ENCODE measurements at places on chromosomes 6 and 20.

DNA sequence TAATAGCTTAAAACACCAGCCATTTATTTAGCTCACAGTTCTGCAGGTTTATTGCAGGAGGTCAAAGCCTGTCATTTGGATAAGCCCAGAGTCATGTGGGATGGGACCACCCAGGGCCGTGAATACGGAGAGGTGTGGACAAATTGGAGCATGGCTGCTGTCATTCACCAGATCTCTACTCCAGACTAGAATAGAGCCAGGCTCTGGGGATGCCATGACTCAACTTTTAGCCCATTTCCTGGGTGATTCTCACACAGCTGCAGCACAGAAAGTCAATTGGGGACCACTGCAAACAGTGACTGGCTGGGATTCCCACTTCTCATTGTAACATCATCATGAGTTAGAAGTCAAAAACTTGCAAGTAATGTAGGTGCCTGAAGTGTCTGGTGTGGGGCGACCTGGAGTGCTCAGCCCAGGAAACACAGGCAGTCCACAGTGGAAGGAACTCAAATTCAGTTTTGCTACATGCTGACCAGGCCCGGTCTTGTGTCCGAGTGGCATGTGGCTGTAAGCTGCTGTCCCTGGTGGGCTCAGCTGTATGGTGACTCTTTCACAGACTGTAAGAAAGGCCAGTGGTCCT lies 174.3 kb downstream of the SCP2D1 start:
- no peak for DNase-seq

DNA sequence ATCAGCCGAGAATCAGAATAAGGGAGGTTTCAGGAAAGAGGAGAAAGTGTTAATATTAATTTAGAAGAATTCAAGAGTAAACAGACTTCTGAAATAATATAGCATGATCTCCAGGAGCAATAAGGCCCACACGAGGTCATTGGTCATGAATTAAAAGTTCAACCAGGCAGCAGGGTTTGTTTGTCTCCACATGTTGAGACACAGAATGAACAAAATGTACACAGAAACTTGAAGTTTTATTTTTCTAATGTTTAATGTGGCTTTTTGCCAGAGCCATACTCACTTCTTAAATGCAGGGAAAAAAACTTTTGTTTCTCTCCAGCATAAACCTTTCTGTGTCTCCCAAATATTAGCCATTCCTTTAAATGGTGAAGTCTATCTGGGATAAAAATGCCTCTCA lies 504.5 kb downstream of the HDGFL1 start:
- DNase-seq, result no peak

GRCh38 chr6:319177-320131 lies 27.2 kb downstream of the DUSP22 start:
- DNase-seq, result no peak

DNA sequence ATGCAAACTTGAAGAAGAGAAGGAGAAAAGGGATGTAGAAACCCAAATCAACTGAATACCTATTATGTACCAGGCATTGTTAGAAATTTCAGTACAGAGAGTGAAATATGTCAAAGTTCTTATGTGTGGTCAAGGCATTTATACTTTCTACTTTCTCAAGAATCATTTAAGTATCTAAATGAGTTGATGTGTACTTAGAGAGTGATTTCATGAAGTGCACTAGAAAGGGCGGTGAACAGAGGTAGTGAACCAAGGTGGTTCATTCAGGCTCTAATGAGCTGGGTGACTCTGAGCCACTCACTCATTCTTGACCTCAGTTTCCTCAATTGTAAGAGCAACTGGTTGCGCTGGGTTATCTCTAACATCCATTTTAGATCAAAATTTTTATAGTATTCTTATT lies 3.3 kb downstream of the PDE7B start:
- DNase-seq, result no peak

GRCh38 chr6:10862361-10862760 lies 19.5 kb downstream of the GCM2 start:
- DNase-seq, result no peak

DNA sequence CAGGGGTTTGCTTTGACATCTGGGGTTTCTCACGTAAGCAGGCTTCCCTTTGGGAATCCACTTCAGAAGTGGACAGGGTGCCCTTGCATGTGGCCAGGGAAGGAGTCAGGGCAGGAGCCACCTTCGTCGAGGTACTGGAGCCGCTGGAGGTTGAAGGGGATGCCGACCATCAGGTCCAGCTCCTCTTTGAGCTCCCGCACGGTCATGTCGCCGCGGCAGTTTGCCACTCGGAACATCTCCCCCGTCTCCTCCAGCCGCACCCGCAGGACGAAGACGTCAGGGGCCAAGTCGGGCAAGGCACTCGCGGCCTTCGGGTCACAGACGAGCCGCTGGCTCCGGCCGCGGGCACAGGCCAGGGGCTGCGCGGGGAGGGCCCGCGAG lies 360 bp downstream of the ANKRD60 start:
- no peak for DNase-seq

DNA sequence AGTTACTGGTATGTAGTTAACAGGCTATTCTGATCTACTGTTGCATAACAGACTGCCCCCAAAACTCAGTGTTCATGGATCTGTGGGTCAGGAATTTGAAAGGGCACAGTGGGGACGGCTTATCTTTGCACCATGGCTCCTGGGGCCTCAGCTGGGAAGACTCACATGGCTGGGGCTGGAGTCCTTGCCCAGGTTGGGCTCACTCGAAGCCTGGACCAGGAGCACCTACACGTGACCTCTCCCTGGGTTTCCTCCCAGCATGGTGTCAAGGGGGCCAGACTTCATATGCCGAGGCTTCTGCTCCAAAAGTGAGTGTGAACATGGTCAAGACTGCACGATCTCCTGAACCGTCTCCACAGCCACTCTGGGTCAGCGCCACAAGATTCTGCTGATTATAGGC lies 11.7 kb downstream of the SYNDIG1 start:
- no peak for DNase-seq

- DNase-seq, result no peak
Measured at GRCh38 chr6:89643406-89643805, 4.9 kb upstream of the LYRM2 start.

- no peak for DNase-seq
Measured at GRCh38 chr6:90179190-90180169, 117.2 kb downstream of the BACH2 start.

DNA sequence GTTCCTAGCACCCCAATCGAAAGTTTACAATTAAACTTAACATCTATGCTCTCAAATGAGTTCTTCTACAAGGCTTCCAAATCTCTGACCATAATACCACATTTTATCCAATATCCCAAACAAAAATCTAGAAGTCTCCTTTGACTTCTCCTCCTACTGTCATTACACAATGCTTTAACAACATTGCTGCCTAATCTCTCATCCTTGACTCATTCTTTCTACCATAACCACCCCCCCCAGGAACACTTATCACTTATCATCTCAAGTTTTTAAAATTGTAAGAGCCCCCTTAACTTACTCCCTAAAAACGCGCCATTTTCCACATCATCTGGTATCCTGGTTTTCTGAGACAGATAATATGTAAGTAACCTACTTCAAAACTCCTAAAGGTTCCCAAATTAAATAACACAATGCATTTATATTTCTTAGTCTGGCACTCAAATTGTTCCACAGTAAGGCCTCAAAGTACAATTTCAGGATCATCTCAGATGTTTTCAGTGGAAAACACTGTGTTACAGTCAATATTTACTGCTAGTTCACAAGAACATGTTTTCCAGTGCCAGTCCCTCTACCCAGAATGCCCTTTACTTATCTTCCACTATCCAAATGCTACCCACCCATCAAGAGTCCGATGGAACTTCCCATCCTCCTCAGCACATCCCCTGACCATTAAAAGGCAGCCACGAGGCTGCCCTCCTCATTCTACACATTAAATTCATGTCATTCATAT lies 308.2 kb upstream of the THEMIS start:
- no peak for DNase-seq

- DNase-seq, result no peak
Measured at GRCh38 chr6:152404086-152404857, 232.9 kb downstream of the SYNE1 start.

- DNase-seq, result no peak
Measured at GRCh38 chr20:25250508-25250907, 2.6 kb downstream of the PYGB start.

DNA sequence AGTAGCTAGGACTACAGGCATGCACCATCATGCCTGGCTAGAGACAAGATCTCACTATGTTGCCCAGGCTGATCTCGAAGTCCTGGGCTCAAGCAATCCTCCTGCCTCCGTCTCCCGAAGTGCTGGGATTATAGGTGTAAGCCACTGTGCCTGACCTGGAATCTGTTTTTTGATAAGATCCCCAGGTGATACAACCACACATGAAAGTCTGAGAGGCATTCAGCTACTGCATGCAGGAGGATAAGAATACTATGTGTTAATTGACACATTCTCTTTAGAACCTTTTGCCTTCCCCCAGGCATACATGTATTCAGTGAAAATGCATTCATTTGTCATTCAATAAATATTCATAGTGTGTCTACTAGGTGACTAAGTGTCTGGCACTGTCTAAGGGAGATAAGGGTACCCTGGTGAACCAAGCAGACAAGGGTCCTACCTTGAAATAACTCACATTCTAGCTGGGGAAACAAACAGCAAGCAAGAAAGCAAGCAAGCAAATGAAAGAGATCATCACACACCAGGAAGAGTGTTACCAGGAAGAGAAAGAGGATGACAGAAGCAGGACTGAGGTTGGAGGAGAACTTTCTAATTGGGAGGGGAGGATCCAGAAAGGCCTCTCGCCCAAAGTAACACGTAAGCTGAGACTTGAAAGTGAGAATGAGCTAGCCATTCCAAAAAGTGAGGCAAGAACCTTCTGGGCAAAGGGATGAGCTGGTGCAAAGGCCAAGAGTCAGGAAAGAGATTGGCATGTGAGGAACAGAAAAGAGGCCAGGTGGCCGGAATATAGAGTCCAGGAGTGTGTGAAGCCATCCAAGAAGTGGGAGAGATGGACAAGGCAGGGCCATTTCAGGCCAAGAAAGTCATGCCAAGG lies 6.5 kb downstream of the GFOD1 start:
- no peak for DNase-seq

DNA sequence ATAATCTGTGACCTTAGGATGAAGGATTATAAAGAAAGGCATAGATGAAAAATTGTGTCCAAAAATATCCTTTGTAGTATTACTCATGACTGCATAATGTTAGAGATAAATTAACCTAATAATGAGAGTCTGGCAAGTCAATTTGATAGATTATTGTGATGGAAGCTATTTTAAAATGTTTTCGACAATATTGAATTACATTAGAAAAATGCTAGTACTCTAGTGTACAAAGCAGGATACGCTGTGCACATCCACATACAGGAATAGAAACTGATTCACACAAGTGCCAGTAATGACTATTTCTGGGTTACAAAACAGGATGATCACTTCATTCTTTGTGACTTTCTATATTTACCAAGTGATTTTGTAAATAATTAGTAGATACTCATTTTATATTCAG lies 3.3 kb downstream of the SLC17A2 start:
- DNase-seq, result no peak

DNA sequence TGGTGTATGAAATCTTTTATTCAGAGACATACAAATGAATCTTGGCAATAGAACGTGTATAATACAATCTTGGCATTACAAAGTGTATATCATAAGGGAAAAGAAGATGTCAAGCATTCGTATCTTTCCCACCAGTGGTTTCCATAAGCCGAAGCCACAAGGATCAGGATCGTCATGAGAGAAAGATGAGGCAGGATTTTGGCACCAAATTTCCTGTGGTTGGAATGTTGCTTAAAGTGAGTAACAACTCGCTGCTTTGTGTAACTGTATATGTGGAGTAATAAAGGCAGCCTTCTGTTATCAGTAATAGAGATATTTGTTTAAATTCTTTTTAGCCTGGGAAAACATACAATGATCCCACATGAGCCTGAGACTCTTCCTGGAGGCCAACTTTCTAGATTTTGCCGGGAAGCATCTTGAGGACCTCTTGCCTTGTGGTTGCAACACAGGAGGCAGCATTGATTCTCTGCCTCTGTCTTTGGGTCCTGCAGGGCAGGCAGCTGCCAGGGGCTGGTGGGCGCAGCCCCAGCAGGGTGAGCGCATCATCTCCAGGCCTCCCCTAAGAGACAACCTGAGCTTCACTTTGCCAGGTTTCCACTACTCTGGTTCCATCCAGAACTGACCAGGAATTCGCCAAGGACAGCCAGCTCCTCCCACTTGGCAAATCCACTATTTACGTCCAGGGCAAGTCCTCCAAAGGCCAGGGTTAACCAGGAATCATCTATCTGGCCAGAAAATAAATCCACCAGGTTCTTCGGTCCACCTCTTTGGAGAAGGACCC lies 230.9 kb upstream of the SULF2 start:
- no peak for DNase-seq

- DNase-seq, result no peak
Measured at GRCh38 chr6:127459231-127459641, at the start of gene KIAA0408. Gene KIAA0408 (minus strand): TSS chr6:127459389. CDS start chr6:127453981, 5,408 bp downstream.

- no peak for DNase-seq
Measured at GRCh38 chr20:9408422-9409300, 105.7 kb upstream of the LAMP5 start.

GRCh38 chr20:41865938-41866337 lies 247.8 kb upstream of the CHD6 start:
- DNase-seq, result no peak

DNA sequence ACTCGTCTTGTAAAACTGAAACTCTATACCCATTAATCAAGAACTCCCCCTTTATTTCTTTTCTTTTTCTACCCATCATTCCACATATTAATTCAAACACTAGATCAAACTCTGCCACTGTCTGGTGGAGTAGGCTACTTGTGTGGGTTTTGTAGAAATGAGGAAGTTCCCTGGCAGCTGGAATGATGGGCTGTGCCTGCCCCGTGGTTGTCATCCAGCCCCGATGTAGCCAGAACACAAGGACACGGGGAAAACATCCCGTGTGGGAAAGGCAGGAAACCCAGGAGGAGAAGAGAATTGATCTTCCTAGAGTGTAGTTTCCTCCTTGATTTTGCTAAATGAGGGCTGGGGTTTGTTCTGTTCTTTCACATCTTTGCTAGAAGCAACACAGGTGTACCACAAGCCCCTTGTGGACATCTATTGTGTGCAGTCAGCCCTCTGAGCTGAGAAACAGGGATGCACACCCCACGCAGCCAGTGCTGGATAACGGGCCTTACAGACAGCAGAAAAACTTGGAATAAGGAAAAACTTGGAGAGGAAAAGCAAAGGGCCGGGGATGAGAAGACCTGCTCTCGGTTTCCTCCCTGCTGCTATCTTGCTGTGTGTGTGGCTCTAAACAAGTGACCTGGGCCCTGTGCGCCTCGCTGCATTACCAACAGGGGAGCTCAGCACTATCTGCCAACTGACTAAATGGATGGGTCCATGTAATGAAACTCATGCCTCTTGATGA lies 88.0 kb downstream of the SCML4 start:
- DNase-seq, result no peak

GRCh38 chr20:35568645-35569044 lies 26.8 kb downstream of the ERGIC3 start:
- no peak for DNase-seq

GRCh38 chr6:161207200-161207599 lies 66.7 kb downstream of the AGPAT4 start:
- no peak for DNase-seq

DNA sequence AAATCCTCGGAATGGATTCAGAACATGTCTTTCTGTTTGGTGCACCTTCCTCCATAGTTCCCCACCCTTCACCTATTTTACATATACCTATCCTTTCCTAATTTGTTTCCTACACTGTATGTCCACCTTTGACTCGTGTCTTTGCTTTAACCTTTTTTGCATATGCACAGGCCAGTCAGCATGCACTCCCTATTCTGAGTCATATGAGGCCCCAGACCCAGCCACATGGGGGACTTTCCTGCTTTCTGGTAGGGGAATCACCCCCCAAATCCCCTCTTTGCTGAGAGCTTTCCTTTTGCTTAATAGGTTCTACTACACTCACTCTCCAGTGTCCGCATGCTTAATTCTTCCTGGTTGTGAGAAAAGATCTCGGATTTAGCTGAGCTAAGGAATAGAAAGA lies 393.8 kb upstream of the IMPG1 start:
- DNase-seq, result no peak

- DNase-seq, result no peak
Measured at GRCh38 chr6:24827970-24828369, 29.3 kb upstream of the ARMH2 start.

Measured in dorsolateral prefrontal cortex (tissue), 122 donors.